ENCODE measurements at places on chromosomes 2 and 18.

GRCh38 chr18:11284811-11285210, 135.4 kb upstream of the PIEZO2 start:
- DNase-seq = no peak

GRCh38 chr2:4873876-4874593, 818.1 kb upstream of the SOX11 start:
- DNase-seq = no peak

DNA sequence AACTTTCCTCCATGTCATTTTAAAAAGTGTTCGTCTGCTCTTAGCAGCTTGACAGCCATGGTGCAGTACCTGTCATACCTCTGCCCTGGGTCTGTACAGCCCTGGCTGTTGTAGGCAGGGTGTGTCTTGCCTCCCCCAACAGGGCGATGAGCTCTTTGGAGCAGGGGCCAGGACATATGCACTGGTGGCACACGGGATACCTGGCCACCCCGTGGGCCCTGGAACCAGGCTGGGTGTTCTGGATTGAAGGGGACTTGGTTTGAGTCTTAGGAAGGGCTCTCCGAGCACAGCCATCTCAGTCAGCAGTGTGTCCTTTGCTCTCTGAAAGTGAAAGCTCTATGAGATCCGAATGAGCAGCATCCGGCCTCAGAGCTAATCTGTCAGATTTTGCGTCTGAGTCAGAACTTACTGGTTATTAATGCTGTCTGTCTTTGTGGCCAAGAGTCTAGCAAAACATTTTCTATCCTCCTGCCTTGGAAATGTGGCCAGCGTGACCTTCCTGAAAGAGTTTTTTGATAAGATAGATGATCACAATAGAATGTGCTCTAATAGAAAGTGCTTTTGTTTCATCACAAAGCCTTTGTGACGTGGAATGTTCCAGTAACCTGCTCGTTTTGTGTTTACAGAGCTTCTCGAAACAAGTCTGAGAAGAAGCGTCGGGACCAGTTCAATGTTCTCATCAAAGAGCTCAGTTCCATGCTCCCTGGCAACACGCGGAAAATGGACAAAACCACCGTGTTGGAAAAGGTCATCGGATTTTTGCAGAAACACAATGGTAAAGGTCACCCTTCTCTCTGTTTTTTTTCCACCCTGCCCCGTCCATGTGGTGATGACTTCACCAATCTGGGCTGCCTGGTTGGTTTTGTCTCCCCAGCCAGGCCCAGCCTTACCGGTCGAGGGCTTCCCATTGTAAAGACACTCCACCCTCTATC, 77.3 kb upstream of the RPL31 start:
- no peak for DNase-seq

DNA sequence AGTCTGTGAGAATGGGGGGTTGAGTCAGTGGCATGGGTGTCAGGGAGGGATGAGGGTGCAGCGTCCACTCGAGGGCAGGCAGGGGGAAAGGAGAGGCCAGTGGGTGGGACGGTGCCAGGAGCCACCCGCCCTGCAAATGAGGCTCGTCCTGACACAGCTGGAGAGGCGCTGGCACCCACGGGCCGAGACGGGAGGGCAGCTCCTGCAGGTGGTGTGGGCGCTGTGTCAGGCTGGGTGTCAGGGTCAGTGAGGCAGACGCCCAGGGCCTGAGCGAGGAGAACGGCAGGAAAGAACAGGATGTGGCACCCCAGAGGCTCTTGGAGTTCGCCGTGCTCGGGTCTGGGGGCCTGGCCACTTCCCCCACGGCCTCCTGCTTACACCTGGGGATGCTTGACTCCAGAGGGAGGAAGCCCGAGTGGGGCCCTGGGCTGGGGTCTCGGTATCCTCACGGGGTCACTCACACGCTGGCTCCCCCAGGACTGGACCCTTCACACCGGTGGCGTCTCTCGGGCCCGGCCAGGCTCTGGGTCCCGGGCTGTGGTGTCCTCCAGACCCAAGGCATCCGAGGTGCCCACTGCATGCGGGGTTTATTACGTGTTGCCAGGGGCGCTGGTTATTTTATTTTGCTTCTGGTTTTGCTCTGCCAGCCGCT, 130.5 kb upstream of the CTDP1 start:
- DNase-seq = no peak

DNA sequence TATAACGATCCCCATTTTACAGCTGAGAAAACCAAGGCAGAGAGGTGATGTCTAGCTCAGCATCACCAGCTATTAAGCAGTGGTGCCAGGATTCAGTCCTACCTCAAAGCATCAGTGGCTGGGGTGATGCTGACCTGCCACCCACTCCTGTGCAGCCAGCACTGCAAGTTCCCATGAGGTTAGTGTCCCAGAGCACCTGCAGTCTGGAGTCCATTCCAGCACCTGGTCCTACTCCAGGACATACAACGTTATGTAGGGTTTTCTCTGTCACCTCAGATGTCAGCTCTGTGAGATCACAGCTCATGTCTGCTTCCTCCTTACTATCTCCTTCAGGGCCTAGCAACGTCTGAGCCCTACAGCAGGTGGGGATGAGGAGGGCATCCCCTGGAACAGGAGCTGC, 328.0 kb upstream of the HS6ST1 start:
- no peak for DNase-seq

DNA sequence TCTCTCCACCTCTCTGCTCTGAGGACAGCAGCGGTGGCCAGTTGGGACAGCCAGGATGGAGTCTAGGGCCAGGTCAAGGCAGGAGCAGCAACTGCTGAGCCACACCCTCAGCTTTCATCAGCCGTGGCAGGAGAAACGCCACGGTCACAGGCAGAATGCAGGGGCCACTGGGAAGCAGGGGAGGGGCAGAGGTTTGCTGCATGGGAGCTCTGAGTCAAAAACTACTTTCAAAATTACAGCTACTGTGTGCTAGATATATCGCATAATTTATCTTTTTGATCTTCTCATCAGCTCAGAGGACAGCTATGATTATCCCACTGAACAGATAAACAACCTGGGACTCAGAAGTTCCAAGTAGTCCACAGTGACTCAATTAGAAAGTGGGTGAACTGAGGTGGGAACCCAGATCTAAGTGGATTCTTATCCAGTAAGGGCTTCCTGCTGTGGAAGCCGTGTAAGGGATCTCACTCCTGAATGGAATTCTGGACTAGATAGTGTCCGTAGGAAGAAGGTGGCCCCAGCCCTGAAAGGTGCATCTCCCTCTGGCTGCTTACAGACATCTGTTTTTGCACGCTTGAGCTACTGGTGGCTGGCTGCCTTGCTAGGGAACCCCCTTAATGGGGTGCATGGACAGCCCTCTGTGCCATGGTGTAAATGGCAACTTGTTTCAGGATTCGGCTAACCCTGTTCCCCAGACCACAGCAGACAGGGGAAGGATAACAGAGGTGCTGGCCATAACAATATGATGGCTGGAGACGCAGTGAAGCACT, 194.6 kb upstream of the SMAD2 start:
- no peak for DNase-seq

- DNase-seq = no peak
Observed at GRCh38 chr2:143734507-143734906, 605.3 kb downstream of the ARHGAP15 start.

DNA sequence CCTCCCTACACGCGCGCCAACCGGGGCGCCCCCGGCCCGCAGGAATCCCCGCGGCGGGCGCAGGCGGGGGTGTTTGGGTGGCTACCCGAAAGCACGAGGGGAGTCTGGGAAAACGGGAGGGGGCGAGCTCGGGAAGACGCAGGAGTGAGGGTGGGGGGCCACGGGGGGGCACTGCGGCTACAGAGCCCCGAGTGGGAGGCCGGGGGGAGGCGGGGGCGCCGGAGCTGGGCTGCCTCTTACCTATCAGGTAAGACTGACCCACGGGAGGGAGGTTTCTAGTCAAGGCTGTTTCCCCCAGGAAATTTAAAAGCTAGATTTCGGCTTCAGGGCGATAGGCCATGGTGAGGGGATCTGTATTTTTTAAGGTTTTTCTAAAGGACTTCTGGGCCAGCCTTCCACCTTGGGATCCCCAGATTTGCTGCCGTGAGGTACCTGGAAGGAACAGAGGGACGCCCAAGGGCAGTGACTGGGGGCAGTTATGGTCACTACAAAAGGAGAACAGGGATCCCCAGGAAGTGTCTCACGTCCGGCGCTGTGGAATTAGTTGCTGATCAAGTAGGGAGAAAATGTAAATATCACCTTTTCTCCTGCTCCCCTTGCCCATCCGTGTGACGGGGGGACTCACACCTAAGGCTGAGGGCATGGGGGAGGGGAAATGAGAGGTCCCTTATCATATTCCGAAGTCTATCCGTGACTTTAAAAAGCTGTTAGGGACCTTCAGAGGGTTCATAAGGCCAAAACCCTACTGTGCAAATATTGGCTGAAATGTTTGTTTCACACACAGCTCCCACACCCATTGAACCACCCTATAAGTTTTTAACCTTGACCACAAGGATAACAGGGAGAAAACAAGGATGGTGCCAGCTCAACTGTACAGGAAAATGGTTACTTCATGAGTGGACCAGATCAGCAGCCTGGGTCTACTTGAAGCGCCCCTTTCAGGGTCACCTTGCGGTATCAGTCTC, 638 bp upstream of the IRS1 start:
- no peak for DNase-seq

DNA sequence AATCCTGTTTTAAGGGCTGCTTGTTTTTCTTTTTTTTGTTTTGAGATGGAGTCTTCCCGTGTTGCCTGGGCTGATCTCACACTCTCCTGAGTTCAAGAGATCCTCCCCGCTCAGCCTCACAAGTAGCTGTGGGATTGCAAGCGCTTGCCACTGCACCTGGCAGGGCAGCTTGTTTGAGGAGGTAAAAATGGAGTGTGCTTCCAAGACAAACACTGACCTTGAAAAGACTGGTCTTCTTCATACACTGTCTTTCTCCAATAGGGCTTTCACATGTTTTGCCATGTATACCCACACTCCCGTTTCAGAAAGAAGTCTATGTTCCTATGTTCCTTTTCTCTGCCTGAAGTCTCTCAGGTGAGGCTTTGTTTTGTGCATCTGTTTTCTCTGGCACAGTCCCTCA, 32.6 kb upstream of the LDAH start:
- no peak for DNase-seq
